ENCODE measurements at places on chromosomes 3 and 15.

GRCh38 chr3:21979706-21980105, 228.7 kb upstream of the ZNF385D start:
- DNase-seq: no peak

DNA sequence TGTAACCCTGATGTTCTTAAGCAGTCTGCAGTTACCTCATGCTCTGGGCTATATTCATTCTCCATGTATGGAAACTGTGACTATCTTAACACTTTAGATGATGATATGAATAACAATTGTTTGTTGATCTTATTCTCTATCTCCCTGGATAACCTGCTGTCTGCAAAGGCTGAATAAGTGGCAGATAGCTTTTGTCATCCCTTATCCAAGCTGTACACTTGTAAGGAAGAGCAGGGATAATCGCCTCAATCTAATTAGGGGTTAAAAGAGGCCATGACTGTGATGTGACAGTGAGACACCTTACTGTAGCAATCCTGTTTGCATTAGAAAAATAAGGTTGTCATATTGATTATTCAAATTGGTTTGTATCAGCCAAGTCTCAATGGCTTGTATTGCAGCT, 123.9 kb downstream of the RSRC1 start:
- DNase-seq: no peak

DNA sequence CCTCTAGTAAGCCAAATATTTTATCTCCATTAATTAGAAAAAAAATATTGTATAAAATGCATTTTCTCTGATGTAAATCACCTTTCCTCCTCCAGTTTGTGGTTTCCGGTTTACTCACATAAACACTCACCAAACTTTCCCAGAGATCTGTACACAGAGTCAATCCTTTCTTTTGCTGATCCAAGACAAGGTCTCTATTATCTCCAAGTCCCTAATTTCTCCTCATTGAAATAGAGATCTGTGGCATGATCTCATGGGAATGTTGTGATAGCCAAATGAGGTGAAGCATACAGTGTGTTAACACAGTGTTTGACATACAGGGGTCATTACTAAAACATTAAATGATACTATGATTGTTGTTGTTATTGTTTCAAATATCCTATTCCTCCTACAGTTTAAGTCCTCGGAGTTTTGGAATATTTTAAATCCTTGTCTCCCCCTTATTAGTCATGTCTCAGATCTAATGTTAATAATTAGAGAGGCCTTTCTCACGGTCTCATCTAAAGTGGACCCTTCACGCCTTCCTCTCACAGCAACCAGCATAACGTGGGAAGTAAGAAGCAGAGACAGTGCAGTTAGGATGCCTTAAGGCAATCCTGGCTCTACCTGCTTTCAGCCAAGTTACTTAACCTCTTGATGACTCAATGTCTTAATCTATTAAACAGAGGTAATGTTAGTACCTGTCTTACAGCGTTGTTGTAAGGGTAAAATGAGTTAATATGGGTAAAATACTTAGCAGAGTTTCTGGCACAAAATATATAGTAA, 333.3 kb downstream of the GRM7 start:
- DNase-seq: no peak

- DNase-seq: no peak
These were observed 657.0 kb upstream of the NAALADL2 start for GRCh38 chr3:174202116-174202515.

GRCh38 chr3:4948395-4948794, 30.8 kb upstream of the BHLHE40 start:
- no peak for DNase-seq

GRCh38 chr3:3368306-3368705, 188.8 kb upstream of the CRBN start:
- DNase-seq: no peak

GRCh38 chr3:192408647-192409200, 318.6 kb downstream of the FGF12 start:
- no peak for DNase-seq

DNA sequence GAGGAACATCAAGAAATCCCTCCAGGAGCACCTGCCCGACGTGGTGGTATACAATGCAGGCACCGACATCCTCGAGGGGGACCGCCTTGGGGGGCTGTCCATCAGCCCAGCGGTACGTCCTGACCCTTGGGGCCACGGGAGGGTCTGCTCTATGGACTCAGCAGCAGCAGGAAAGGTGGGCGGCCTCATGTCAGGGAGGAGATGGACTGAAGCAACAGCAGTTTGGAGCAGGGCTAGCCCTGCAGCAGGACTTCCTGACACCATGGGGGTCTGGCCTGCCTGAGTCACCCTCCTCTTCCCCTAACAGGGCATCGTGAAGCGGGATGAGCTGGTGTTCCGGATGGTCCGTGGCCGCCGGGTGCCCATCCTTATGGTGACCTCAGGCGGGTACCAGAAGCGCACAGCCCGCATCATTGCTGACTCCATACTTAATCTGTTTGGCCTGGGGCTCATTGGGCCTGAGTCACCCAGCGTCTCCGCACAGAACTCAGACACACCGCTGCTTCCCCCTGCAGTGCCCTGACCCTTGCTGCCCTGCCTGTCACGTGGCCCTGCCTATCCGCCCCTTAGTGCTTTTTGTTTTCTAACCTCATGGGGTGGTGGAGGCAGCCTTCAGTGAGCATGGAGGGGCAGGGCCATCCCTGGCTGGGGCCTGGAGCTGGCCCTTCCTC, 24.2 kb downstream of the HDAC11 start:
- no peak for DNase-seq

DNA sequence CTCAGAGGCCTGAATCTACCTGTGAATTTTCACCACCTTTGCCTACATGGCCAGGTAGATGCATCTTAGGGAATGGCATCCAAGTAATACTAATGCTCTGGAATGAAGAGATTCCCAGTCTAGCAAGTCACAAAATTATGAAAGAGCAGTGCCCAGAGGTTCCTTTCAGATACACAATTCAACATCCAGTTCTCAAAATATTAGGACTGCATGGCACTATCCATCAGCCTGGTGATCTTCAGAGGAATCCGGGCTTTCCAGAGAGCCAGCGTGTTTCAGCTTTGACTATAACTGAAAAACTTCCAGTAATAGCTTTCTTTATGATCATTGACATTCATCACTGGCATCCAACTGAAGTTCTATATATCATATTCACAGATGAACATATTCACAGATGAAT, 849.8 kb downstream of the AGBL1 start:
- DNase-seq: no peak

Data from activated CD8-positive, alpha-beta memory T cell treated with anti-CD3 and anti-CD28 coated beads for 4 hours (primary cell).